RWPE1 (cell line): ENCODE measurements at places on chromosomes 5 and 9.

DNA sequence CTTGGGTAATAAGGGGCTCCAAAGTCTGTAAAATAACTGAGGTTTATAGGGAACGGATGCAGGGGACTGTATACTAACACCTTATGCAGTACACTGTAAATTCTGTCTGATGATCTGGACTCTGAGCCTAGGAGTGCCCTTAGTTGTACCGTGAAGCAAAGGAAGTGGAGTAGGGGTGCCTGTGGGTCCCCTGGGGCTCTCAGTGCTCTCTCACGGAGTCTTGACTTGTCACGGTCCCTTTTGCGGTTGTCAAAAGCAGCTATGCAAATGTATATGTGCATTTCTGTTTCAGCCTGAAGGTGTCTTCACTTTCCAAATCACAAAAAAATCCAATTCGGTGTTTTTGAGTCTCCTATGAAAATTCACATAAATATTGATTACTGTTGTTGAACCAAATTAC, 17.8 kb downstream of the DMRT1 start:
- DNase-seq: no peak

DNA sequence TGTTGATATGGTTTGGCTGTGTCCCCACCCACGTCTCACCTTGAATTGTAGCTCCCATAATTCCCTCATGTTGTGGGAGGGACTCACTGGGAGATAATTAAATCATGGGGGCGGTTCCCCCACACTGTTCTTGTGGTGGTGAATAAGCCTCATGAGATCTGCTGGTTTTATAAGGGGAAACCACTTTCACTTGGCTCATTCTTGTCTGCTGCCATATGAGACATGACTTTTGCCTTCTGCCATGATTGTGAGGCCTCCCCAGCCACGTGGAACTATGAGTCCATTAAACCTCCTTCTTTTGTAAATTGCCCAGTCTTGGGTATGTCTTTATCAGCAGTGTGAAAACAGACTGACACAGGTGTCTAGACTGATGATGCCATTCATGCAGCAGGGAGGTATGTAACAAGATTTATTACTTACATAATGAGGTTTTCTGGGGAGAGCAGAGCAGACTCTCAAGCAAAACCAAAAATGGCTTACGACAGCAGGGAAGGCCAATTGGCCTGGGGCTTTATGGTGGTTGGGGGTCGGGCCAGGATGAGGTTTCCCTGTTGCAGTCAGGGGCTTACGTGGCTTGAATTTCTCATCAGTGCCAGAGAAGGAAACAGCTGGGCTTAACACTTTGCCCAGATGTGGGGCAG, 9.5 kb upstream of the COMMD10 start:
- no peak for DNase-seq

- DNase-seq: no peak
Measured at GRCh38 chr5:77981820-77982219, 205.7 kb upstream of the TBCA start.

GRCh38 chr5:111735583-111736270, 21.3 kb downstream of the NREP start:
- DNase-seq: peak; percentile 89

- no peak for DNase-seq
Measured at GRCh38 chr5:69019668-69020375, 74.0 kb upstream of the SLC30A5 start.

- no peak for DNase-seq
Measured at GRCh38 chr9:27183701-27184100, 74.7 kb downstream of the TEK start.

DNA sequence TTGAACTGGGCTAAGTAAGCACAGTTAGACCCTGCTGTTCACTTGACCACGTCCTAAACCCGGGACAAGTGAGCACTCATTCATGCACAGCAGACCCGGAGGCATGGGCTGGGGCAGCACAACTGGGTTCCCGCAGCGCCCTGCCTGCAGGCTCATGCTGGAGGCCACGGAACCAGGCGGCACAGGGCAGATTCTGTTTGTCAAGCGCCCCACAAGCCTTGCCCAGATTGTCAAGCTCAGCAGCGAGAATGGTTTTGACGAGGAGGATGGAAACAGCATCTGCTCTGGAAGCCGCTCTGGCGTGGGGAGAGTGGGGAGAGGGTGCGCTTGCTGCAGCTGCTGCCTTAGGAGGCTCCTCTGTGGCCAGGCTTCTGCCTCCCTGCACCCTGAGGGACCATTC, 32.7 kb downstream of the PRRT1B start:
- no peak for DNase-seq
